ENCODE measurements at places on chromosomes 4 and X.

DNA sequence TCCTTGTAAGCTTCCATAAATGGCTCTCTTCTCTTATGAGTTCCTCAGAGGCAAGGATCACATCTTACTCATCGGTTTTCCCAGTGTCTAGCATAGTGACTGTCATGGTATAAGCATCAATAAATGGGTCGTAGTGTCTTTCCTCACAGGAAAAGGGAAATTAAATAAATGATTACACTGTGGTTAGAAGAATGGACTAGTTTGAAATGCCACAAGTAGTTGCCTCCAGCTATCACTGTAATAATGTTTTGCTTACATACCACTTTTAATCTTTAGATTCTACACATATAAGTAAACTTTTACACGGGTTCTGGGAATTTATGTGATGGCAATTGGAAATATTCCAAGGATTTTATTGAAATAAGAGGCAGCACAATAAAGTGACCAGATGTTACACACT lies 152.8 kb upstream of the CXorf51A start:
- no peak for DNase-seq

DNA sequence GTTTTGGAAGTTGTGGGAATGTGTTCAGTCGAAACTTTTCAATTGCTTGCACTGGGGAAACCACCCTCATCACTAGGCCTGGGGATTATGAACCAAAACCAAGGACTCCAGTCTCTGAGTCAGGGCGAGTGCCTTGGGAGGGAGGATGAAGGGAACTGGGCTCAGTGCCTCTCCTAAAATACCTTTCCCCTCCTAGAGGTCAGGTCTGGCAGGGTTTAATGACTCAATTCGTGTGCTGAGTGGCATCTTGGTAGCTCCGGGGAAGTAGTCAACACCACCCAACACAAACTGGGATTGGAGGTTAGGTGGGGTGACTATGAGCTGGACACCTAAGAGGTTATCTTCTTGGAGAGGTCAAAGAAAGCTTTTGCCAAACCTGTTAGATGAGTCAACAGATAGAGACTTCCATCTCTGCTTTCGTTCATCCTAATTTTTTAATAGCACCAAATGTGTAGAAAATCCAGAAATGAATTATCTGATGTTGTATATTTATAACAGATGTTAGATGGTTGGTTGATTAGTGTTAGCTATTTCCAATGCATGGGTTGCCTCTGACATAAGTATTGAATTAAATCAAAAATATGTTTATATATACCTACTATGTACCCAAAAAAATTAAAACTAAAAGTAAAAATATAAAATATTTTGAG lies 202.8 kb downstream of the SHROOM3 start:
- DNase-seq = no peak

DNA sequence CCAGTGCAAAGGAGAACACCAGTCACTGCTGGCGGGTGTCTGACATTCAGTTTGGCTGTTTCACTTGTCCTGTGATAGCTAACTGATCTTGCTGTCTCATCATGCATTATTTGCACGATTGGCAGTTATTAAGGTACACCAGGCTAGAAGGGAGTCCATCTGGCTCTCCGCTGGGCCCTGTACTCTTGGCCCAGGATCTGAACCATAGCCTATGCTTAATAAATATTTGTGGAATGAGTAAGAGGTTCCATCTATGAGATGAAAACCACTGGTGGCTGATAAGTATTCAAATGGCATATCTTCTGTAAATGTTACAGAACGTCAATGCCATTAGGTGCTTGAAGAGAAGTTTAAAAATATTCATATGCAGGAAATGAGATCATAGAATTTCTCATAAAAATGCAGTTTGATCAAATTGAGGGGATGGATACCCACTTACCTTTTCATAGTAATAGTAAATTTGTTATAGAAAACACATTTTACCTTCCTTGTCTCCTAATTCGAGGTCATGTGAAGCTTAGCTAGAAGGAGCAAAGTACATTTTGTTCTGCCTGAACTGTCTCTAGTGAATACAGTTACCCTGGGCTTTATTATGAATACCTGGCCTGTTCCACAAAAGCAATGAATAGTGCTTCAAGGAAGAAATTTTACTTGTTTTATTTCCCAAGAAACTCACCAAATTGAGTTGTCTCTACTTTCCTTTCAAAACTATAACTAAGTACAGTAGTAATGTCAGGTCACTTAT lies 213.5 kb downstream of the CBR4 start:
- DNase-seq = peak; percentile 42

- no peak for DNase-seq
Measured at GRCh38 chrX:40108959-40109287, 11.2 kb upstream of the BCOR start.

DNA sequence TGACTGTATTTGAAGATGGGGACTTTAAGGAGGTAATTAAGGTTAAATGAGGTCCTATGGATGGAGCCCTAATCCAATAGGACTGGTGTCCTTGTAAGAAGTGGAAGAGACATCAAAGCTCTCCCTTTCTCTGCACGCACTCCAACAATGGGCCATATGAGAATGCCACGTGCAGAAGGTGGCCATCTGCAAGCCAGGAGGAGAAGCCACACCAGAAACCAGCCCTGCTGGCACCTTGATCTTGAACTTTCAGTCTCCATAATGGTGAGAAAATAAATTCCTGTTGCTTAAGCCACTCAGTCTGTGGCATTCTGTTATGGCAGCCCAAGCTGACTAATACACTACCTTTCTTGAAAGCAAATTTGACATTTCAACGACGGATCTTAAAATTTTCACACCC lies 73.2 kb downstream of the SMARCA1 start:
- no peak for DNase-seq

DNA sequence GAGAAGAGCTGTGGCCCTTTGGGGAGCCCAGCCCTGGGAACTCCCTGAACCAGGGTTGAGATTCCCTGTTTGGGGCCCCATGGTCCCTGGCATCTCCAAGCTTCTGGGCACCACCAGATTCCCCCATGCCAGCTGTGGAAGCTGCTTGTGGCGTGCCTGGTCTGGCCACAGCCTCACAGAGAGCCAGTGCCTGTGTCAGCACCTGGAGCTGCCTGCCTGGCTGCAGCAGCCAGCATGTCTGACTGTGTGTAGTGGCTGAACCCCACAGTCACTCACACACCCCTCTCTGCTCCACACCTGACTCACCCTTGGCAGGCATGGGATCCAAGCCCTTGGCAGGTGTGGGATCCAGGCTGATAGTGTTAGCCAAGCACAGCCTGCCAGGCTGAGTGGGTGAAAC lies 97.2 kb upstream of the GALNTL6 start:
- no peak for DNase-seq

GRCh38 chr4:86497980-86498862 lies 95.9 kb upstream of the PTPN13 start:
- DNase-seq = no peak

DNA sequence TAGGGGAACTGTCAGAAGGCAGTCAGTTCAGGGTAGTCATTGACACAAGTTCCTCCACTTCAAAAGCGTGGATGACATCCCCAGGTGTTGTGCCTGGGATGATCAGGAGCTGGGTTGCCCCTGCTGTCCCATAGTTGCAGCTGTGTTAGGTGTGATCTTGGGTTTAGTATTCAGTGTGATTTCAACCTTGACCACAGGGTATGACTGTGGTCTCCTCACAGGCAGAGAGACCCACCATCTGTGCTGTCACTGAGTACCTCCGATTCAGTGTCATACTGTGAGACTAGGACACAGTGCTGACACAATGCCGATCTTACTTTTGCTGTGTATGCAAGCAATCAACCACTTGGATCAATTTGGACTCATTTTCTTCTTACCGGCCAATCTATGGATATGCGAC lies 25.2 kb downstream of the FOXR2 start:
- DNase-seq = no peak

DNA sequence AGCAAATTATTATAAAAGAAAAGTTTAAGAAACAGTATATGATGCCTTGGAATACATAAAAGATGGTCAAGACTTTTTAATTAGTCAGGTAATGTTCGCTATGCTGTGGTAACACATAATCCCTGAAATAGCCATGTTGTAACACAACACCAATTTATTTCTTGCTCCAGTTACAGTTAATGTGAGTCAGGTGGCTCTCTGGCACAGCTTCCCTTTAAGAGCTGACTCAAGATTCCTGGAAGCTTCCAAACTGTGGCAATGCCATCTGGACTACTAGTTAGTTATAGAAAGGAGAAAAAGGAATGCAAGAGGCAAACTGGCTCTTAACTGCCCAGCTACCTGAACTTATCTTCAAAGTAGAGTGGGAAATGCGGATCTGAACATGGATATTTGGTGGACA lies 210.5 kb downstream of the CHM start:
- peak; percentile 10 for DNase-seq

GRCh38 chrX:38249965-38250364 lies 29.3 kb upstream of the SRPX start:
- no peak for DNase-seq

DNA sequence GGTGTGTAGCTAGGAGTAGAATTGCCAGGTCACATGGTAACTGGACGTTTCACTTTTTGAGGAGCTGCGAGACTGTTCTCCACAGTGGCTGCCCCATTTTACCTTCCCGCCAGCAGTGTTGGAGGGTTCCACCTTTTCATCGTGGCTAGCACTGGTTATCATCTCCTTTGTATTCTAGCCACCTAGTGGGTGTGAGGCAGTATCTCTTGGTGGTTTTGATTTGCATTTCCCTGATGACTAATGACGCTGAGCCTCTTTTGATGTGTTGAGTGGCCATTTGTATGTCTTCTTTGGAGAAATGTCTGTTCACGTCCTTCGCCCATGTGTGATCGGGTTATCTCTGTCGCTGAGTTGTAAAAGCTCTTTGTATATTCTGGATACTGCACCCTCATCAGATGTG lies 10.6 kb downstream of the ABCD1 start:
- DNase-seq = no peak

- DNase-seq = no peak
Measured at GRCh38 chr4:129344058-129344457, 248.1 kb downstream of the C4orf33 start.

DNA sequence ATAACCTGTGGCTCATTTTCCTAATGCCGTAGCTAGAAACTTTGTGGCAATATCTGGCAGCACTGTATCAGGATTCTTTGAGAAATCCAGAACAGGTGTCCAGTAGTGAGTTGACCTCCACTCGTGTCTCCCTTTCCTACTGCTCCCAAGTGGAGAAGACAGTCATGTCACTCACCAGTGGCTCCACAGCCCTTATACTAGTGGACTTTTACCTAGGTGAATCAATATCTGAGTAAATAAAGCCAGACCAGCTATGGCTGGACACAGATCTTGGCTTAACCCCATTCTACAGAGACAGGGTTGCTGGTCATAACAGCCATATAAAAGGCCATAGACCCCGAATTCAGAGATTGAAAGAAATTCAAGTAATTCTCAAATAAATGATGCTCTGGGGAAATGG lies 46.5 kb upstream of the SHROOM4 start:
- DNase-seq = no peak

- DNase-seq = no peak
Measured at GRCh38 chr4:8540072-8540471, 40.1 kb upstream of the GPR78 start.

GRCh38 chrX:130831347-130831722 lies 71.7 kb downstream of the ENOX2 start:
- no peak for DNase-seq
